ENCODE measurements at places on chromosomes 16 and 17.

DNA sequence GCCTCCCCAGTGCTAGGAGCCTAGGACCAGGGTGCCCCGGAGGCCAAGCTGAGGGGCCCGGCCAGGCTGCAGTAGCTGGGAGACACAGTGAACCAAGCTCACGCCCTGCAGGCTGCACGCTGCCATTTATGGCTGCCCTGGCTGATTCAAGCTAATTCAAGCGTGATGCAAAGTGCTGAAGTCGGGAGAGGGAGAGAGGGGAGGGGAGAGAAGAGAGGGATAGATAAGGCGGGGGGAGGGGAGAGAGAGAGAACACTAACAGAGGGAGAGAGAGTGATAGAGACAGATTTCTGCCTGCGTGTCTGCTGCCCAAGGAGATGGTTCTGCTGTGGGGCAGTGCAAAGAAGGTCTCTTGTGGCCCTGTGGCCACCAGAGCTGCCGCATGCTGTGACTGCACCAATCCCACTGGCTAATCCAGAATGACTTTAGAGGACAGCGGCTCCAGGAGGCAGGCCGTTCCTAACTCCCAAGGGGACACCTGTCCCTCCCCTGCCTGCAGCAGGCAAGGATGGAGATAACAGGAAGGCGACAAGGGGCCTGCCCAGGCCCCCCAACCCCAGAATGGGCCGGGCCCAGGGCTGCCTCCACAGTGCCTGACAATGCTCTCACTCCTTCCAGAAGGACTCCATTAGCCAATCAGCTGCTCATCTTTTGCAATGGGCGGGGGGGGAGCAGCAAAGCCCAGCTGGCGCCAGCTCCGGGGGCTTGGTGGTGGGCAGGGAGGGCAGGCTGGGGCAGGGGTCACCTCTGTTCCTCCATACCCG is 12.9 kb downstream of the MXRA7 start:
- ATAC-seq, result no peak

DNA sequence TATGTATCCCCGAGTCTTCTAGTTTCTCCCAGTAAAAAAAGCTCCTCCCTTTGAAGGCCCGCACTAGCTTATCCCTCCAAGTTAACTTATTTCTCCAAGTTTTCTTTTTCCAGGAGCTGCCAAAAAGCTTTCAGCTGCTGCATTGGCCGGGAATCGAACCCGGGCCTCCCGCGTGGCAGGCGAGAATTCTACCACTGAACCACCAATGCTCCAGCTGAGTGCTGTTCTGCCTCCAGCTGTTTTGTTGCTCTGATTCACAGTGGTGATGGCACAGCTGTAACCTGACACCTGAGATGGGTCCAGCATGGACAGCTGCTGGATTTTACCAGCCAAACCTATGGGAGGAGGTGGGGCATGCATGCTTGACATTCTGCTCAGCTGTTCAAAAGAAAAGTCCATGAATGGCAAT is 22.1 kb downstream of the VAC14 start:
- ATAC-seq, result no peak

GRCh38 chr16:85879549-85879948 is 19.4 kb upstream of the IRF8 start:
- ATAC-seq, result no peak

- no peak for ATAC-seq
Measured at GRCh38 chr17:41629316-41629715, 4.9 kb upstream of the KRT17 start.

DNA sequence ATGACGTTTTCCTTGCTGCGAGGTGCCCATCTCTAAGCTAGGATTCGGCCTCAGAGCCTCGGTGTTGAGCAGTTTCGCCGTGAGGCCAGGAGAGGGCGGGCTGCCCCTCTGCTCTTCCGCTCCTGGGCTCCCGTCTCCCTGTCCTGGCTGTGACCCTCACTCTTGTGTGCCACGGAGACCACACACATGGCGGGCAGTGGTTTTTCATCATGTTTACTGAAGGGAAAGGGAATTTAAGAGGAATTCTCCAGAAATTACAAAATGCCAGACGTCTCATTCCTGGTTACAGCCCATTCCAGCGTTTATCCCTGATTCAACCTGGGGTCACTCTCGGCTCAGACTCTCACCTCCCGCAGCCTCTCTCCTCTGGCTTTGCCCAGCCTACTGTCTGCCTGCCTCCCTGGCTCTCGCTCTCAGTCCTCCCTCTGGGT is 96.8 kb upstream of the ELAC2 start:
- ATAC-seq, result no peak

GRCh38 chr16:6482696-6483468 is 849.8 kb upstream of the RBFOX1 start:
- no peak for ATAC-seq

- no peak for ATAC-seq
Measured at GRCh38 chr17:60920107-60920506, 242.5 kb downstream of the BCAS3 start.

DNA sequence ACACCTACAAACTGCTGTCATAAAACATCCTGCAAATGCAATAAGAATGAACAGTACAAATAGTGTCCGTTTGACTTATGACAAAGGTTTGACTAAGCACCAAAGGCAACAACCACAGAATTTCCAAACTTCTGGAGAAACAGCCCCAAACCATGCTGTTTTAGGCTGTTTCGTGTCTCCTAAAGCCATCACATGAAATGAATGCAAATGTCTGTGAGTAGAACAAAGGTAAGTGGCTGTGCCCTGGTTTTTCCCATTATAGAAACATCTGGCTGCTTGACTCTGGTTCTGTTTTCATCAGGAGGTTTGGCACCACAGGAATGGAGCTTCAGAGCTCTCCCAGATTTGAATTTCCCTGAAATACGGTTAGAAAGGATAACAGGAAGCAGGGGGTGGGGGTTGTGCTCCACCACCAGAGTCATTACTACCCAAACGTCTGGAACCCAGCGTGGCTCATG is 4.6 kb upstream of the EMP2 start:
- ATAC-seq, result no peak

DNA sequence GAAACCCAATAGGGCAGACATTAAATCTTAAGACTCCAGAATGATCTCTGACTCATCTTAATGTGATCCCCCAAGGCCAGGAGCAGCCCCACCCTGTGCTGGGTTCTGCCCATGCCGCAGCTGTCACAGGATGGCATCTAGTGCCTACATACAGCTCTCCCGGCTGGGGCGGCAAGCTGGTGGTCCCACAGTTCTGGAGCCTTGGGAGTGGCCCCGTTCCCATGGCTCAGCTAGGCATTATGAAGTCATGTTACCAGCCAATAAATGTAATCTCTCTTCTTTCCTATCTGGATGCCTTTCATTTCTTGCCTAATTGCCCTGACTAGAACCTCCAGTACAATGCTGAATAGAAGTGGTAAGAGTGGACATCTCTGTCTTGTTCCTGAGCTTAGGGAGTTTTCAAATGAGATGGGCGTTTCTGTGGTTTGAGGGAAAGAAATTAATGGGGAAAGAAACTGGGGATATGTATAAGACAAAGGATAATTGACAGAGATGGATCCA is 95.7 kb upstream of the DNAH17 start:
- no peak for ATAC-seq

- ATAC-seq, result no peak
Measured at GRCh38 chr16:10971560-10971961, 27.2 kb downstream of the CLEC16A start.

- ATAC-seq, result no peak
Measured at GRCh38 chr16:1551166-1551565, 17.7 kb downstream of the TMEM204 start.

GRCh38 chr17:4978726-4979125 is 8.7 kb downstream of the CAMTA2 start:
- no peak for ATAC-seq

All from stimulated activated memory B cell treated with anti-CD40 and anti-IgM and Interleukin-4, amounts not matched to agents 10 μg/mL and 1 μg/mL and 100 μg/mL, for 72 hours (primary cell).